ENCODE measurements at places on chromosomes 12 and 14.
A peak's percentile ranks its signal among the peaks of the same experiment; 100 is the strongest.

DNA sequence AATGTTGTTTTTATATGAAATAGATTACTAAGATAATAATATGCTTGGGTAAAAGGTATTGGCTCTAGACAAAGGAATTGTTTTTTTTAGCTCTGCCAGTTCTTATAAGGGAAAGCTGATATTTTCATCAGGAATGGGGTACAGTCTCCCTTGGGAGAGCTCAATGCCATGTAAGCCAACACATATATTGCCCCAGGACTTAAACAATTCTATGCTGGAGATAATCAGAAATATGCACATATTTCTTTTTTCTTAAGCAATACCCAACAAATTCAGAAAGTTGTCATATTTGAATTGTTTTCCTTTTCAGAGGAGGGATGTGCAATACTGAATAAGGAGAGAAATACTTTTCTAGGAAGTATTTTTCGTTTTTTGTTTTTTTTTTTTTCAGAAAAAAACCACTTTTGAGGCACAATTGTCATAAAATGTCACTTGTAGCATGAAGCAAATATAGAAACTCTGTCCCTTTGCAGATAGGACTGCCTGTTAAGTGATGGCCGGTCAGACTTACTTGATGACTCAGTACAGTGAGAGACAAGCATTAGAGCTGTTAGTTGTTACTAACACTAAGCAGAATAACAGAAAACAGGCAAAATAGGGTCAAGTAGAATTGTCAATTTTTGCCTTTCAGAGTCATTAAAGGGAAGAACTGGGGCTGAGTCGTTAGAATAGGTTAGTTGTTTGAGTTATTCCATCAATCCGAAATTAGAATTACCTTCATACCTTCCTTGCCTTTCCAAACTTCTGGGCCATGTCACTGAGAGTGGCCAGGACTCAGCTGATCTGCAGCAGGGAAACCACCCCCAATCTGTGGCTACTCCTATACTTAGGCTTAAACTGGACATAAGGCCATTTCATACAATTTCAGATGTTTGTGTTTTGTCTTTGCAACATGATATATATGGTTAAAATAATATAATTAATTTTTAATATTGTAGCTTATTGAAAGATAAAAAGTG, 168.1 kb downstream of the SLC38A4 start:
- no peak for DNase-seq

GRCh38 chr14:50529288-50530179, 2.8 kb downstream of the MAP4K5 start:
- DNase-seq, result no peak

DNA sequence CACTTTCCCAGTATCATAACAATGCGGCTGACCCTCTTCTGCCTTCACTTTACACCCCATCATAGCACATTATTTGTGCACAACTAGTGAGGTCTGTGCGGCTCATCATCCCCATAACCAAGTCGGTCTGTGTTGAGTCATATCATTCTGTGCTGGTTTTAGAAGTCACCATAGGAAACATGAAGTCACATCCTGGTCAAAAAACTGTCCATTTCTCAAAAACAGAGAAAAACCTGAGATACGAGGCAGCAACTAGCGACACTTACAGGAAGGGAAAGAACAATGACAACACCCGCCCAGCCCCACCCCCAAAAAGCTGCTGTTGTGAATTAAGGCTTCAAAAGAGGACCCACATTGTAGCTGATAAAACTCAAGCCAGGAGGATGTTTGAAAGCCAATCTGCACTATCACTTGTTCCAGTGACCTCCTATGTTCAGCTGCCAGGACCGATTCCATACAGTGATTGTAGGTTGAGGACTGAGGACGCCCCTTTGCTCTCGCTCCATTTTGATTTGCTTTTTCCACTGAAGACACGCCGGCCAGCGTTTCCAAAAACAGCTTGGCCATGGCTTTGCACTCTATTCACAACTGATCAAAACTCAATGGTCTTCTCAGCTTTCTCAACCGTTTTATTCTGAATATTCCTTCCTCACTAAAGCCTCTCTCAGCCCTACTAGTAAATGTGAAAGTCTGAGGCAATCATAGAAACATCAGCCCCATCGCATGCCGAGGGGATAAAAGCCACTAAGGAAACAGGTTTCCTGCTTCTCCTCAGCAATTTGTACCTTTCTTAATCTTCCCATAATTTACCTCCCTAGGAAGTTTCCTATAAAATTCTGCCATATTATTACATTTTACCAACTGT, 87.5 kb downstream of the DUSP16 start:
- DNase-seq, result no peak

DNA sequence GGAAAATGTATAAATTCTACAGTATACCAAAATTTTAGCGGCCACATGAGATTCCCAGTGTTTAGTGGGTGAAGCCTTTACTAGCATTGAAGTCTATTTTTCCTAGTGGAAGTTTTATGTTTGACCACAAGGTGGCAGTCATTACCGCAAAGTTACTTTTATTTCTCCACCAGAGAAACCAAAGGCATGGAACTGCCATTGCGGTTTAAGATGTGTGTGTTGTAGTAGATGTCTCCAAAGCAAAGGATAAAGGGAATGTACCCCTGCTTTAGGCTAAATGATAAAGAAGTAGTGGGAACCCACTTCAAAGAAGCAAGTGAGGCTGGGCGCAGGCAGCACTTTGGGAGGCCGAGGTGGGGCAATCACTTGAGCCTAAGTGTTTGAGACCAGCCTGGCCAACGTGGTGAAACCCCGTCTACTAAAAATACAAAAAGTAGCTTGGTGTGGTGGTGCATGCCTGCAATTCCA, 140.5 kb downstream of the PRKCH start:
- peak; percentile 33 for DNase-seq

GRCh38 chr14:33254861-33255395, 316.2 kb downstream of the NPAS3 start:
- no peak for DNase-seq

DNA sequence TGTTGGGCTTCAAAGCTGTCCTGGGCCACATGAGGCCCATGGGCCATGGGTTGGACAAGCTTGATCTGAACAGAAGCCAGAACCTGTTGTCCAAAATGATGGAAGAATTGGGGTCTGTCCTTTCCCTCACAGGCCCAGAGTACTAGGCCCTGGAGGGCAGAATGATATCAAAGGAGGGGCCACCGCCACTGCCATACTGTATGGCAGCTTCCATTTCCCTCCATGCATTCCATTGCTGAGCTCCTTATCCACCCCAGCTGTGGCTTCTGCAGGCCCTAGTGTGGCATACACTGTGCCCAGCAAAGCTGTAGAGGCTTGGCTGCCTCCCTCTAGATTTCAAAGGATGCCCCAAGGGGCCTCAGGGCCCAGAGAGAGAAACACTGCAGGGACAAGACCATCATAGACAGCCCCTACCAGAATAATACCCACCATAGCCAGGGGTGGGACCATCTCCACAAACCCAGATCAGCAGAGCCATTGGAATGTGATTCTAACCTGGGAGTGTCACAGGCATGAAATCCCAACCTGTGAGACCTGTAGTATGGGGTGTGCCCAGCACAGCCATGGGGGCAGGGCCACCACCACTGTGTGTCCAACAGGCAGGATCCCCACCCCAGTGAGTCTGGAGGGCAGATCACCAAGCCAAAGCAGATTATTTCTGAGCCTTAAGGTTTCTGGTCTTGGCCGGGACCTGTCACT, 61.4 kb upstream of the BEGAIN start:
- DNase-seq, result no peak

GRCh38 chr14:51582437-51582836, 69.3 kb upstream of the FRMD6 start:
- no peak for DNase-seq

- DNase-seq, result no peak
Observed at GRCh38 chr12:20493934-20494333, 125.6 kb downstream of the PDE3A start.

- DNase-seq, result no peak
Observed at GRCh38 chr14:105197211-105197641, 16.1 kb upstream of the NUDT14 start.

DNA sequence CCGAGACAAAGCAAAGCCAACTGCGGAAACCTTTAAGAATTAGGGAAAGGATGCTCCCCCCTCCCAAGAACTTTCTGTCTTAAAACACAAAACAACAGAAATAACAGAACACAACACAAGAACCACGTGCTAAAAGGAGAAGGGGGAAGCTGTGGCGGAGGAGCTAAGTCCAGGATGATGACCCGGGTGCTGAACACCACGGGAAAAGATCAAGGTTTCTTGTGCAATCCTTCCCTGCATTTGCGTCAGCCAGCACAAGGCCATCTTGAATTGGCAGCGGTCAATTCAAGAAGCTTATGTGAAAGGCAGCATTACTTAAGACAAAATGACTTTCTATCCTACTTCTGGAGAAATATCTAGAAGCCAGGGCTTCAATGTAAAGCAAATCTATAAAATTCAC, 11.0 kb upstream of the CREBL2 start:
- no peak for DNase-seq

DNA sequence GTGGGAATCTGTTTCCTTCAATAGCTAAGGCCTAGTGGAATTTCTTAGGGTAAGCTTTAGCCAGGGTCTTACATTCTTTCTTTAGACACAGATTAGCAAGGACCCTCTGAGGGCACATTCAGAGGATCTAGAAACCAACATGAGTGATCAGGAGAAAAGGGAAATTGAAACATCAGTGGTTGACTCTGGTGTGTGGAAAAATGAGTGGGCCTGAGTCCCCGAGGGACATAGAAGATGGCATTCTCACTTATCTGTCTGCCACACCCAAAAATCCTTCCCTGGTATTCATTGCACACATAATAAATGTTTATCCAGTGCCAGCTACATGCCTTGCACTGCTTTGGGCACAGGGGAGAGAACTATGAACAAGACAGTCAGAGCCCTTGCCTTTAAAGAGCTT, 82.9 kb downstream of the SSPN start:
- DNase-seq, result no peak

GRCh38 chr14:79656496-79656895, 554.8 kb downstream of the DIO2 start:
- no peak for DNase-seq

DNA sequence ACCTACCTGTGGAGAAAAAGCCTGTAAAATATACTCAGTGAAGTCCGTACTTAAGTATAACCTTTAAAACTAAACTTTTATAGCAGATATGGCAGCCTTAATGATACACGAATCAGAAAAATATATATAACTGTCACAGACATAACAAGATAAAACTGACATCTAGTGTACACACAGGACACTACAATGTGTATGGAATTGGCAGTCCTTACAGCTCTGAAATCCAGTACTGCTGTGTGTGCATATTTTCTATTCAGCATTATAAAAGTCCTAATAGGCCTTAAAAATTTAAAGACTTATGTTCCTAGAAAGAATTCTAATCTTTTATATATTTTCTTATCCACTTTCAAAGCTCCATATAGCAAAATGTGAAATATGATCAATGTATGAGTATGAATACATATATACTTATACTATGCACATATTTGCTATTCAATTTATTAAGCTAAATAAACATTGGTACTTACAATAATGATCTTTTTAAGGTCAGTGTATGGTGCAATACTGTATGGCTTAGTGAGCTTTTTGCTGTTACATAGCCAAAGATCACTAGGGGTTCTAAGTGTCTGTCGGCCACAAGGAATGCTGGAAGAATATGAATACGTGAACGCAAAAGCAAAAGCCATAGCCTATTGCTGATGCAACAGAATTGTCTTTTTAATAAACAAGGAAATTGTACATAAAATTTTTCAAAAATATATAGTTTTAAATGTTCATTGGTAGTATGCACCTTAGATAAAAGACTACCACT, 69.2 kb downstream of the C2CD5 start:
- no peak for DNase-seq

- DNase-seq, result no peak
Observed at GRCh38 chr12:28939427-28939826, 209.7 kb upstream of the FAR2 start.

DNA sequence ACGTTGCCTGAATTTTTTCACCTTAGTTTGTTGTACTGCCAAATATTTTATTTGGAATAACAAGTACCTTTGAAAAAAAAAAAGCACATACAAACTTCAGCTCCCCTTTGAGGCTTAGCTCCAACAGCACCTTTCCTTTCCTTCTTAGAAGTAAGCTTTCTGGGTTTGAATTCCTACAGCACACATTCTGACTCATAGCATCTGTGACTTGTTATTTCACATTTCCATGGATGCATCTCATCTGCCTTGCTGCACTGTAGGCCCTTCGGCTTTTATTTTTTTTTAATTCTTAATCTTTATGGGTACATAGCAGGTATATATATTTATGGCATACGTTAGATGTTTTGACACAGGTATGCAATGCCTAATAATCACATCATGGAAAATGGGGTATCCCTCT, 7.2 kb downstream of the LGALS3 start:
- DNase-seq, result no peak

GRCh38 chr12:68034567-68034966, 45.3 kb downstream of the IFNG-AS1 start:
- no peak for DNase-seq

DNA sequence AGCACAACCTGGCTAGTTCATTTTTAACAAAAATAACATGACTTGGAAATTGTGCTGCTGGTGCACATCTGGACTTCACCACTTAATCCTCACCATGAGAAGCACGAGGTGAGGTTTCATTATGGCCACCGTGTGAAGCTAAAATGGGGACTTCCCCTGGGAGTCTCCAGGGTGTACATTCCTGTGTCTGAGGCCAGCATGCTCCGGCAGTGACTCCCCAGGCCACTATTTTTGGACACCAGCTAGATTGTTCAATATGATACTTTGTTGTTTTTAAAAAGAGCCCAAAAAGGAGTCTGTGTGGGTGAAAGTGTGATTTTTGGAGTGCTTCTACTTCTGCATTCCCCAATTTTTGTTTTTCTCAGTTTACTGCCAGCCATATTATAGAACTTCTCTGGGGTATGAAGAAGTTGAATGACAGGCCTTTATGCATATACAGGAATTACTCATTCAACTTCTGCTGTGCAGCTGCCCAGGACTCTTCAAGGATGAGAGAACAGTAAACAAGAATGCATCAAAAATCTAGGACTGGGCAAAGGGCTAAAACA, 16.9 kb upstream of the AICDA start:
- no peak for DNase-seq

- no peak for DNase-seq
Observed at GRCh38 chr12:71164166-71164565, 6.4 kb upstream of the TSPAN8 start.

GRCh38 chr14:69660344-69661193, 49.2 kb downstream of the SUSD6 start:
- no peak for DNase-seq

DNA sequence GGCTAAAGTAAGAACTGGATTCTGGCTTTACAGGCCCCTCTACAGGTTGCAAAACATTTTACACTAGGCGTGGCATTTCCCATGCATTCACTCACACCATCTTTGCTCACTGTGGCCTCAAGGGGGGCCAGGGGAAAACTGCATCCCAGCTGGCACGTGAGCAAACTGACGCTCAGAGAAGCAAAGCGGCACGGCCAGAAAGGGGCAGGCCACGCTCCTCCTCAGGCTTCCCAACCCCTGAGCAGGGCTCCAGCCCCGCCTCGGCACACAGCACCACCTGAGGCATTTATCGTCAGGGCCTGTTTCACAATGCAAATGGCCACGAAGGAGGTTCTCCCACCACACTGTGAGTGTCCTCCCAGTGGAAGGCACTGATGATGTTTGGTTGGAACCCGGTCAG, 90.8 kb downstream of the BCL11B start:
- no peak for DNase-seq

GRCh38 chr12:121776190-121777098, 17.0 kb downstream of the RHOF start:
- DNase-seq, result peak; percentile 86

DNA sequence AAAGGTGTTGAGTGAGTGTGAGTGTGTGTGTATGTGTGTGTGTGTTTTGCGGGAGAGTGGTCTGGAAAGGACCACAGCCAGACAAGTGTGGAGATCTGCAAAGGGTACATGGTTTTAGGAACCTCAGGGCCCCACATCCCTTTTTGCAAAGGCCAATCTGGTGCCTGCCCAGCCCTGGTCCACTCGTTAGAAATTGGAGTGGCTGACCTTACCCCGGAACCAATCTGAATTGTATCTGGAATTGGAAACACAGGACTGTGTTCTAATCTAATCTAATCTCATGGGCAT, 11.3 kb upstream of the TBX3 start:
- no peak for DNase-seq

Measured in stimulated activated naive CD4-positive, alpha-beta T cell (primary cell).